ENCODE measurements at places on chromosomes 16 and 17.

DNA sequence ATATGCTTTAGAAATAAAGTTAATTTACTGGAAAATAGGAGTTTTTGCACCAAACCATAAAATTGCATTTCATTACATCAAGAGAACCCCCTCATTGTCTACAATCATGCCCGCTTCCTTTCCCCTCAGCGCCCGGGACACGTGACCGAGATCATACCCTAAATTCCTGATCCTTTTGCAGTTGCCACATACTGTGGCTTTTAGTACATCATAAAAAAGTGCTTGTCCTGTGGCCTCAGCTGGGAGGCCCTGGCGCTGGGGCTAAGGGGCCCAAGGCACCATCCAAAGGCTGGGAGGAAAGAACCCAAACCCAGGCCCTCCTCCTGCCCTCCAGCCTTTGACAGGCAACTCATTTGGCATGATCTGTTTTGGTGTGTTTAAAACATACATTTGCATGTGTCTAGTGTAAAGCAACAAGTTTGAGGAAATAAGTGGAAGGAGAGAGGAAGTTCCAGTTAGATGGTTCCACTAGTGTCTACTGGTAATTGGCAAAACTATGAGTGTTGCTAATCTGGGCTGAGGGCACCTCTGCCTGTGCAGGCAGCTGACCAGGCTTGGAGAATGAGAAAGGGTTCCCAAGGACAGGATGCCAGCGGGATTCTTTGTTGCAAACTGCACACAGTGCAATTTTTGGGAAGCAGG is 6.0 kb downstream of the CDK5R1 start:
- DNase-seq = no peak

DNA sequence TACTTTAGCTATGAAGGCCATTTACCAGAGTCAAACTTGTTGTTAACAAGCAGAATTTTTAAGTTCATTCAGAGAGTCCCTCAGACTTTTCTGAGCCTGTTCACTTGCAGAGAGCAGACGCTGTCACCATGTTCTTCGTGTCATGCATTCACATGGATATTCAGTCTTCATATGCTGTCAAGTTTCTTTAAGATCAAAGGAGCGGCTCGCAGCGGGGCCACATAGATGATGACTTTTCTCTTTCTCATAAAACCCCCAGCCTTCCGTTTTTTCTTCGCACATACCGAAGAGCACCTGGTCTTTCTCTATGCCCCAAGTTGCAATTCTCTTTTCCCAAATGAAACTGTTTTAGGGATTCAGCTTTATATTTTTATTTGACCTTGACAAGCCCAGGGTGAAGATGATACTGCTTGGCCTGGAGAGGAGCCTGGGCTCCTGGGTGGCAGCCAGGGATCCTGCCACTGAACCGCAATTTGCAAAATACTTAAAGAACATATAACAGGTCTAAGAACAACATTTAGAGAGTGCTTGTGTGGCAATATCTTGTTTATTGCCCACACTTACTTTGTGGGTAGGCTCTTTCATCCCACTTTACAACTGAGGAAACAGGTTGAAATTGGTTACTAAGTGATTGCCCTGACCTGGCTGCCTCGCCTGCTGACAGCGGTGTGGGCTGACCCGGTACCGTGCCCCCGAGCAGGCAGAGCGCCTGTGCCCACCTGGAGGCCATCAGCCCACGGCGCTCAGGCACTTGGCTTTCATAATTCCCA is 22.9 kb downstream of the SEC14L1 start:
- no peak for DNase-seq

DNA sequence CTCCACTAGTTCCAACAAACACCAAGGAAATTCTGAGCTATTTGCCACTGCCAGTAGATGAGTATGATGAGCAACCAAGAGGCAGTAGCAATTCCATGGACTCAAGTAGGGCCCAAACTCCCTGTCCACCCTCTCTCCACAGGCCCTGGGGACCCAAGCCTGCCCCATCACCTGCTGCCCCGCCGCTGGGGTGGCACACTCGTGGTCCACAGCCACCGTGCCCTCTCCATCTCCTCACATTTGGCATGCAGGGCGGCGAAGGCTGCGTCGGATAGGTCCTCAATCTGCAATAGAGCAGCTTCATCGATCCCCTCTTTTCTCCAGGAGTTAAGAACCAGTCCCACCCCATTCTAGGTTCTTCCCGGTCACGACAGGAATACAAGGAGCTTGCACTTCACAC is 33.9 kb downstream of the STH start:
- DNase-seq = no peak

DNA sequence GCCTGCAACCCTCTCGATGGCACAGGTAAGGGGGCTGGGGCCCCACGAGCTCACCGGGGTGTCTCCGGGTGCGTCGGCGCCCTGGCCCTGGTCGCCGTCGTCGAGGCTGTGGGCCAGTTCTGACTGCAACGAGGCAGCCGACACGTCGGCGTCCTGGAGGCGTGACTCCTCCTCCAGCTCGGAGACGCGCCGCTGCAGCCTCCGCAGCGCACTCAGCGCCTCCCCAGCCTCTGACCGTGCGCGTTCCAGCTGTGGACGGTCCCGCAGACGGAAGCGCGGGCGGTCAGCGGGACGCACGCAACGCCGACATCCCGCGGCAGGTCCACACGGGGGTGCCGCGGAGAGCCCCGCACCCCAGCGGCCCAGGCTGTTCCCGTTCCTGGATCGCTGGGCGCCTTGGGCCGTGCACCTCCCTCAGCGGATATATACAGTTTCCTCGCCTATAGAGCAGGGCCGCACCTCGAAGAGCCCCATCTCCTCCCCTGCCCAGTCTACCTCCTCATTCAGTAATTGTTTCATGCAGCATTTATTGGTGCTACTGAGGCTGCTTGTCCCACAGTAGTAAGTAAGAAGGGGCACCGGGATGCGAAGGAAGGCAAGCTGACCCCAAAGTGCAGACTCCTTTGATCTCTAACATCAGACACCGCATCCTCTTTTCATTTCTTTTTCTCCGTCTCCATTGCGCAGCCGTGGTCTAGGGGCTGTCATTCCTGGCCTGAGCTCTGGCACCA is 5.8 kb downstream of the THOC6 start:
- no peak for DNase-seq

GRCh38 chr17:43673516-43674323 is 12.0 kb upstream of the MEOX1 start:
- DNase-seq = peak; percentile 21

DNA sequence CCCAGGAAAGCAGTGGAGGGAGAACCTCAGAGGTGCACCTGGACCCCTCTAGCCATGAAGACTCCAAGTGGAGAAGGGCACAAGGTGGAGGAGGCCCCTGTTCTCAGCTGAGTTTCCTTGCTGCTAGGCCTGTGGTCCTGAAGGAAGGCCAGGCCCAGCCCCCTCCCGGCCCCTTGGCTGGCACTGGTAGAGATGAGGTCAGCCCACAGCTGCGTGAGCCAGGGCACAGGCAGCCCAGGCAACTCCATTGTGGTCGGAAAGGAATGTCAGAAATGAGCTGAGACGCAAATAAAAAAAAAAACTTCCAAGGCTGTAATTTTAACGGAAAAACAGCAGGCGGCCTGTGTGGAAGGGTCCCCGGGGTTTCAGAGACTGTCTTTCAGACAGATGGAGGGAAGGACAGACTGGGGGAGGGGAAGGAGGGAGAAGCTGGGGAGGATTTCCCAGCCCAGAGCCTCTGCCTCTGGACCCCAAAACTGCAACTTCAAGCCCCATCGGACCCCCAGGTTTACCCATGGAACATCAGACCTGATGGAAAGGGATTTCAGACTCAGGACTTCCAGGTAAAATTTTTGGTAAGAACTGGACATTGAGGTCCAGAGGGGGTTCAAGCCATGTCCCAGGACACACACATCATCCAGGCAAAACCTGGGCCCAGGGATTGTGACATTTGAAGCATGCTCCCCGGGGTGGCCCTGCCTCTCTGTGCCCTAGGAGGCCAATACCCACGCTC is 25.6 kb upstream of the MRPS23 start:
- no peak for DNase-seq

- no peak for DNase-seq
These were observed 19.9 kb upstream of the C16orf87 start for GRCh38 chr16:46850619-46851555.

DNA sequence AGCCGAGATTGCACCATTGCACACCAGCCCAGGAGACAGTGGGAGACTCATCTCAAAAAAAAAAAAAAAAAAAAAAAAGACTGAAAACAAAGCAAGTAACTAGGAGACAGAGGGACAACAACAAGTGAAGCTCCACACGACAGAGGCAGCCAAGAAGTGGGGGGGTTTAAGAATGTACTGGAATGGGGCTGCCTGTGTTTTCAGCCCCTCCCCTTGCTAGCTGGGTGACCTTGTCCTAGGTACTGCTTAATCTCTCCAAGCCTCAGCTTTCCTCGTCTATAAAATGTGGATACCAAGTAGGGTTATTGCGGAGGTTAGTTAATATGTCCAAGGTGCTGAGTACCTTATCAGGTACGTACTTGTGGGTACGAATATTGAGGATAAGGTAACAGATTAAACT is 163.8 kb upstream of the CACNG5 start:
- DNase-seq = no peak

DNA sequence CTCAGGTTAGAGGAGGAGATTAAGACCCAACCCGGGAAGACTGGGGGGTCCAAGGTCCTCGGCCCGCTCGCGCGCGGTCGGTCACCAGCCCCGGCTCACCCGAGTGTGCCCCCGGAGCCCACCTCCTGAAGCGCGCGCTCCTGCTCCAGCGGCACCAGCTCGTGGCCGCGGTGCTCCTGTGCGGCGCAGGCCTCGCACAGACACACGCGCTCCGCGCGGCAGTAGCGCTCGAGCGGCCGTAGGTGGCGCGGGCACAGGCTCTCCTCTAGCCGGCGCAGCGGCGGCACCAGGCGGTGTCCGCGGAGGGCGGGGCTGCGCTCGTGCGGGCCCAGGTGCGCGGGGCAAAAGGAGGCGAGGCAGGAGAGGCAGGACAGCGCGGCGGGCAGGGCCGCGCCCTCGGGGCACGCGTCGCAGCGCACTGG is 618 bp downstream of the TRIM47 start:
- peak; percentile 25 for DNase-seq

DNA sequence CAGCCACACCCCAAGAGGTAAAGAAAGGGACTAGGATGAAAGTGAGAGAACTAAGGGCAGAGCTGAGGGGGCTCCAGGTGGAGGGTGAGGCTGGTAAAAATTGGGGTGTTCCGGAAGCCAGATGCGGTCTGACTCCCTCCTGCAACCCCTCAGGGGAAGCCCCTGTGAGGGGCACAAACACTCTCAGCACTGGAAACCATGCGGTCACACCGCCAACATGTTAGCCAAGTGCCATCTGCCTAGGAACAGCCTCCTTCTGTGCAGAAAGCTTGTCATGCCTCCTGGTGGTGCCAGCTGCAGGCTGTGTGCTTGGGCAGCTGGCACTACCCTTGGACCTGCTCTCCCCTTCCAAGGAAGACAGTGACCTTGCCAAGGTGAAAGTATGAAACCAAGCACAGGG is 83.5 kb upstream of the RPL38 start:
- DNase-seq = no peak

DNA sequence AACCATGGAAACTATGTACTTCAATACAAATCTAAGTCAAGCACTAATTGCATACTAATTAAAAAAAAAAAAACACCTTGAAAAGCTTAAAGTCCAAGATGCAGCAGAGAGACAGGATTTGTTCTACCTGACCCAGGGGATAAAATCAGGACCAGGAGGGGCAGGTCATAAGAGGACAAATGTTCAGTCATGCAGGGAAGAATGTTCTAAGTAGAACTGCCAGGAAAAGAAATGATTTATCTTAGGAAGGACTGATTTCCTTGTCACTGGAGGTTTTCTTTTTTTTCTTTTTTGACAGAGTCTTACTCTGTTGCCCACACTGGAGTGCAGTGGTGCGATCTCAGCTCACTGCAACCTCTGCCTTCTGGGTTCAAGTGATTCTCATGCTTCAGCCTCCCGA is 9.1 kb upstream of the GHDC start:
- no peak for DNase-seq

DNA sequence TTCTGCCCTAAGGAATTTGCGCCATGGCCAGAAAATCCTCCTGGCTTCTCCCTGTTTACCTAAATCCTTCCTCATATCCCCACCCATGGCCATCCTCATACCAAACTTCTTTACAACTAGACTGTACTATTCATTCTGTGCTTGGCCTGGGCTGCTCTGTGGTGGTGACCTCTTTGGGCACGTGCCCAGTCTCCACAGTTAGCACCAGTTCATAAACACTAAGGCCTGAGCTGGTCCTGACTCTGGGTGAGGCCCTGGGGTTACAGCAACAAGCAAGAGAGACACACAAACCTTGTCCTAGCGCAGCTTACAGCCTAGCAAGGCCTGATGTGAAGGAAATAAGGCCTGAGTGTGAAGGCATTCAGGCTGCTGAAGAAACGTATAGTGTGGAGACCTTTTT is 3.1 kb upstream of the ATXN7L3 start:
- no peak for DNase-seq

- no peak for DNase-seq
These were observed 72.7 kb upstream of the MYOCD start for GRCh38 chr17:12592941-12593340.

DNA sequence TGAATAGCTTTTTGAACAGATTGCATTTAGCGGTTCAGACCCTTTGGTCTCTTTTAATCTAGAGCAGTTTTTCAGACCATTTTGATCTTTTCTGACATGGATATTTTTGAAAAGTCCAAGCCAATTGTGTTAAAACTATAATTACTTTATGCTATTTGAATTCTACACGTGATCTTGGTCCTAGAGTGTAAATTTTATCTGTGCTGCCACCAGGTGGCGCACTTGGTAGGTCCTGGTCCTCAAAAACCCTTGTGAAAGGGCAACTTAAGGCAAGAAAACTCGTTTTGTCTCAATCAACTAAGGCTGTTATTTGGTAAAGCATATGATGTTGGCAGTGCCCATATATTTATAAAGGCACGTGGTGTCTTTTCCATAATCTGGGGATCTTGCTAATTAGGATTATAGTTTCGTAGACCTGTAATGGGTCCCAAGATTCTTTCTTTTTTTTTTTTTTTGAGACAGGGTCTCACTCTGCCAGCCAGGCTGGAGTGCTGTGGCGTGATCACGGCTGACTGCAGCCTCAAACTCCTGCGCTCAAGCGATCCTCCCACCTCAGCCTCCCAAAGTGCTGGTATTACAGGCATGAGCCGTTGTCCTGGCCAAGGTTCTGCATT is 43.9 kb upstream of the TEX2 start:
- peak; percentile 33 for DNase-seq

DNA sequence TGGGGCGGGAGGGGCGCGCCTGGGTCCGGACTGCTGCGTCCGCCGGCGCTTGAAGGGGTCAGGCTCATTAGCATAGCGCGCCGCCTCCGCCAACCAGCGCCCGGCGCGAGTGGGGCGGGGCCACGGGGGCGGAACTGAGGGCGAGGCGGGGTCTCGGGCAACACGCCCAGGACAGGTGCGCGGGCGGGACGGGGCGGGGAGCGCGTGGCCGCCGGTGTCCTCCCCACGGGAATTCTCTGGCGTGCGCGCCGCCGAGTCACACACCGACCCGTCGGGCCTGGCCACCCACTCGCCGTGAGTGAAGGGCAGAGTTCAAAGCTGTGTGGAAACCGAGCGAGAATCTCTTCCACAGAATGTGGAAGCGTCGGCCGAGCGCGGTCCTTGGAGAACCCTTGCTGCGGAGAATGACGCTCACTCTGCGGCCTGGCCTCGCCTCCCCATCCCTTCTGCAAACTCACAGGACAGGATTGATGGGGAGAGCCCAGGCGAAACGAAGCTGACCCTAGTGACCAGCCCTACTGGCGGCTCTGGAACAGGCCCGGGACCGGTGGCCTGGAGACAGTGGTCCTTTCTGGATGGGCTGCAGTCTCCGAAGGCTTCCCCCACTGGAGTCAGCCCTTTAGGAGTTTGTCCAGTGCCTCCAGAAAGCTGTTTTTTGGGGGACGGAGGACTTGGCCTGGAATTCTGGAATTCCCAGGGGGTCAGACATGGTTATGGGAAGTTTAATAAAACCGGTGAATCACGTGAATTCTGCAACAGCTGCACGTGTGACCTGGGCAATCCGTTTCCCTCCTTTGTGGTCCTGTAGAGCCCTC is at the start of gene SNAI3:
Gene SNAI3, minus strand, starts transcription at position 69 of the 815 bp plus-strand sequence. CDS start 101 bp downstream, outside the sequence.
- peak; percentile 66 for DNase-seq

Data from activated naive CD8-positive, alpha-beta T cell treated with anti-CD3 and anti-CD28 coated beads, Interleukin-2, amount 50 U/mL, for 16 hours (primary cell).